ENCODE measurements at places on chromosomes 11 and 22.

GRCh38 chr11:128303383-128303782 is 284.0 kb downstream of the ETS1 start:
- no peak for DNase-seq

- DNase-seq = peak; percentile 90
Observed at GRCh38 chr22:46963672-46964545, 201.5 kb downstream of the TBC1D22A start.

DNA sequence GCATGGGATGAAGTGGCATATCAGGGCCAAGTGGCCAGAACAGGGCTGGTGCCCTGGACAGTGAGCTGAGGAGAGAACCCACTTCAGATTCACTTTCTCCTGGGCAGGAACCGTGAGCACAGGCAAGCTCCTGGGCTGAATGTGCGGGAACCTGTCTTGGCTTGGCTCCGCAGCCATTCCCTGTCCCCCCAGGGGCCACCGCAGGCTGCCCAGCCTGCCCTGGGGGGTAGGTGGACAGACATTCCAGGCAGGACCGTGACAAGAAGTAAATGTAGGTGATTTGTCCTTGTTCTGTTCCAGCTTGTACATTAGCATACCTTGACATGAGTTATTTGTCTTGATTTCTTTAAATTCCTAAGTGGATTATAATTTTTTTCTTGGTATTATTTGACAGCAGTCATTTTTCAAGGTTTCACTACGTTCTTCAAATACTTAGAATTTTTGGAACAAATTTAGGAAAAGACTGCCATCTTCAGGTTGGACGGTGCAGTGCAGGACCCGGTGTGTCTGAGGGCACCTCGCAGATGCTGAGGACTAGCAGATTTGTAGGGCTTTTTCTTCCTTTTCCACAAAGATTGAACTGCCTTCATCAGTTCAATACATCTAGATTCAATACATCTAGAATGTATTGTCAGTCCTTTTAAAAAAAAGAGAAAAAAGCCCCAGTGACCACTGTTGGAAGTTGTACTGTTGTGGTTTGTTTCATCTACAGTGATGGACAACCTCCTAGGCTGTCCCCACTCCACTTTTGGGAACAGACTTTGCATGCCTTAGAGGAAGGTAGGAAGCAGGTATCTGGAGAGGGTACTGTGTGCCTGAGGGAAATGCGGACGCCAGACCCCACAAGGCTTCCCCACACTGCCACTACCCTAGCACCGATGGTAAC is 115.1 kb upstream of the RASSF10 start:
- DNase-seq = peak; percentile 8

DNA sequence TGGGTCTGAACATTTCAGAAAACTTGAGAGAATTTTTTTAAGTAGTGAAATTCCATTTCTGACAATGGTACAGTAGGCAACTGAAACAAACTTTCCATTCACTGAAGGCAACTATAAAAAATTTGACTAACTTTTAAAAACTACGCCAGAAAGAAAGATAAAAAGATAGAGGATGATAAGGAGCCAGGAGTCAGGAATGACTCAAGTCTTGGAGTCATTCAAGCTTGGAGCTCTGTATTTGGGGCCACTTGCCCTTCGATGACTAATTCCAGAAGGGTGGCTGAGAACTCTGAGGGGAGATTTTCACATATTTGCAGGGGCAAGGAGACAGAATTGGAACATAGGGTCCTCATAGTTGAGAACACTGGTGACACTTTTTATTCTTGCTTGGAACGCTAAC is 1083.2 kb upstream of the CNTN5 start:
- DNase-seq = no peak

DNA sequence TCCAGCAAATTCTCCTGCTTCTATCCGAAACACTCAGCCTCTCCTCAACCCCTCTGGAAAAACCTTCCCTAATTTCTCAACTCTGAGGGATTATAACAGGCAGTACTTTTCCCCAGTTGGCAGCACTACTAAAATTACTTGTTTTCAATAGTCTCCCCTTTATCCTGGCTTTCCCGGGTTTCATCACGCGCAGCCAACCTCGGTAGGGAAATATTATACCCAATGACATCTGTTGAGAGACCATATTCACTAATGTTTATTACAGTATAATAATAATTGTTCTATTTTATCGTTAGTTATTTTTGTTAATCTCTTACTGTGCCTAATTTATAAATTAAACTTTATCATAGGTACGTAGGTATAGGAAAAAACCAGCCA is 330 bp upstream of the POLD3 start:
- DNase-seq = peak; percentile 58

GRCh38 chr11:1336836-1337646 is 27.6 kb upstream of the TOLLIP start:
- DNase-seq = peak; percentile 68

DNA sequence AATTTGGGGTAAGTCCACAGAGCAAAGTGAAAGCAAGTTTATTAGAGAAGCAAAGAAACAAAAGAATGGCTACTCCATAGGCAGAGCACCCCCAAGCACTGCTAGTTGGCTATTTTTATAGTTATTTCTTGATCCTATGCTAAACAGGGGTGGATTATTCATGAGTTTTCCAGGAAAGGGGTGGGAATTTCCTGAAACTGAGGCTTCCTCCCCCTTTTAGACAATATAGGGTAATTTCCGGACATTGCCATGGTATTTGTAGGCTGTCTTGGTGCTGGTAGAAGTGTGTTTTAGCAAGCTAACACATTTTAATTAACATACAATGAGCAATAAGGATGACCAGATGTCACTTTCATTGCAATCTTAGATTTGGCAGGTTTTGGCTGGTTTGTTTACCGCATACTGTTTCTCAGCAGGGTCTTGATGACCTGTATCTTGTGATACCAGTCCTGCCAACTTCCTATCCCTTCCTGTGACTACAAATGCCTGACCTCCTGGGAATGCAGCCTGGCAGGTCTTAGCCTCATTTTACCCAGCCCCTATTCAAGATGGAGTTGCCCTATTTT is 937 bp upstream of the C1QTNF6 start:
- DNase-seq = no peak

- peak; percentile 21 for DNase-seq
Observed at GRCh38 chr11:130213143-130213978, 53.8 kb downstream of the ST14 start.

GRCh38 chr22:28792491-28793383 is 7.6 kb downstream of the XBP1 start:
- DNase-seq = peak; percentile 56

DNA sequence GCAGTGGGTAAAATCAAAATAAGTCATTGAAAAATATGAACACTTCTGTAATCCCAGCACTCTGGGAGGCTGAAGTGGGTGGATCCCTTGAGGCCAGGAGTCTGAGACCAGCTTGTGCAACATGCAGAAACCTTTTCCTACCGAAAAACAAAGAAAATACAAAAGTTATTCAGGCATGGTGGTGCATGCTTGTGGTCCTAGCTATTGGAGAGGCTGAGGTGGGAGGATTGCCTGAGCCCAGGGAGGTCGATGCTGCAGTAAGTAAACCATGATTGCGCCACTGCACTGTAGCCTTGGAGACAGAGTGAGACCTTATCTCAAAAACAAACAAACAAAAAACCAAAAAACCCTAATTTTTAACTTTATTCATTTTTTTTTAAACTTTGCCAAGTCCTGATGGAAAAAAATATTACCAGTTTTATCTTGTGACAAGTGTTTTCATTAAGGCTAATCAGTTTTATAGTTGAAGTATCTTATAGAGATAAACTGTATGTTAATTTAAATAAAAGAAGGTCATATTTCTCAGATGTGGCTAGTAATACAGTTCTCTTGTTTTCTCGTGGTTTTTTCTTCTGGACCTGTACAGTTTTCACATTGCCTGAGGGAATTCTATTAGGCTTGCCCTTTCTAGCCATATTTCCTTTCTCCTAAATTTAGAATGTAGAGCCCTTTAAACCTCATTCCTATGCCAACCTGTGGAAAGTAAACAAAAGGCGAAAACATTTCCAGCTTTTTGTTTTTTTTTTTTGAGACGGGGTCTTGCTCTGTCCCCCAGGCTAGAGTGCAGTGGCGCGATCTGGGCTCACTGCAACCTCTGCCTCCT is 9.4 kb downstream of the HIPK3 start:
- no peak for DNase-seq

DNA sequence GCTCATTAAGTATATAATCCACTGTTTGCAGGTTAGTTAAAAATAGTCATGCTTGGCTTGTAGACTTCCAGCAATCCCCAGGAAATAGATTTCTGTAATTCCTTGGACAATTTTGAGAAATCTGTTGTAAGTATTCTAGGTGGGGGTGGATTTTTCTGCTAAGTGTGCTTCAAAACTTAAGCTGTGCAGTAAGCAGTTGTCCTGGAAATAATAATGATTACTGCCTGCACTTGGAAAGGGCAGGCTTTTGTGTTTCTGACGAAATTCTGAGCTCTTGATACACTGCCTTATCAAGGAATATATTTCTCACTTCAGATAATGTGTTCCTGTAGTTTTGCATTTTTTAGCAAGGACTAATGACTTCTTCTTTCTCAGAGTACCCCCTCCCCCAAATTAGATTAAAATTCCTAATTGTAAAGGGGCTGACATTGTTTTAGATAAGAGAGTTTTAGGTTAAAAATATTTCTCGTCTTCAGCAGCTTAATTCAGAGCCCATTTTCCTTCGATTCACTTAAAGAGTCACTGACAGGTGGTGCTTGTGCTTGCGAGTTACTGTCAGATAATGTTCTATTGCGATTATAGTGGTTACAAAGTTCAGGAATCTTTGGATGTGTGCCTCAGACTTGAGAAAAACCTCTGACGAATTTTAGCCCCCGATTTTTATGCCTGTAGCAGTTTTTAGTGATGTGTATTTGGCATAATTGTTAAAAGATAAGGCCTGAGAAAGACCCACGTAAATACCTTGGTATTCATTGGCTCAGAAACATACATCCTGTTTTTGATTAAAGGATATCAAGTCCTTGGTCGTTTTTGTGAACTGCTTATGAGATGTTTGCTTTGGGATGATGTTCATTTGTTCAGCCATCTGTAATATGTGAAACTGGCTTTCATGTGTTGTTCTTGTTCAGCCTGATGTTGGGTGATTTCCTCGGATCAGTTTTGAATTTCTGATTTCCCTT is 120.5 kb downstream of the HIPK3 start:
- DNase-seq = no peak

- DNase-seq = no peak
Observed at GRCh38 chr11:61963016-61963281, 4.5 kb downstream of the FTH1 start.

GRCh38 chr11:63840356-63841060 is 1.6 kb downstream of the MARK2 start:
- no peak for DNase-seq

- no peak for DNase-seq
Observed at GRCh38 chr11:12375720-12376119, 1.7 kb upstream of the PARVA start.

DNA sequence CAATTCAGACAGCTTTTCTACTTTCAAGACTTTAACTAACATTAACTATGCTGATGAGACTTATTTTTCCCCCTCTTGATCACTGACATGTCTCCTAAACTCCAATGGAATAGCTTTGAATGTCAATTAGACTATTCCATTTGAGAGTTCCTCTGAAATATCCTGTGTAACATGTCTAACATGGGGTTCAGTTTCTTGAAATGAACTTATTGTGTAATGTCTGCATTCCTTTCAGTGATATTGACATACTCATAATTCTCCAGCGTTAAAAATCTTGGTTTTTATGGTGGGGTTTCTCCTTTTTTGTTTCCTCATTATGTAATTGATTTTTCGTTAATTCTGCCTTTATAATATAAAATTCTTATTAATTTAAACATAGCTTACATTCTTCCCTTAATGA is 37.7 kb upstream of the SPTBN2 start:
- DNase-seq = no peak

- no peak for DNase-seq
Observed at GRCh38 chr22:47123006-47123826, 360.8 kb downstream of the TBC1D22A start.

- DNase-seq = peak; percentile 17
Observed at GRCh38 chr11:35526370-35526792, 965 bp upstream of the PAMR1 start.

- no peak for DNase-seq
Observed at GRCh38 chr11:22037505-22037904, 155.4 kb upstream of the ANO5 start.

GRCh38 chr11:36060926-36061325 is 117.1 kb downstream of the LDLRAD3 start:
- no peak for DNase-seq

DNA sequence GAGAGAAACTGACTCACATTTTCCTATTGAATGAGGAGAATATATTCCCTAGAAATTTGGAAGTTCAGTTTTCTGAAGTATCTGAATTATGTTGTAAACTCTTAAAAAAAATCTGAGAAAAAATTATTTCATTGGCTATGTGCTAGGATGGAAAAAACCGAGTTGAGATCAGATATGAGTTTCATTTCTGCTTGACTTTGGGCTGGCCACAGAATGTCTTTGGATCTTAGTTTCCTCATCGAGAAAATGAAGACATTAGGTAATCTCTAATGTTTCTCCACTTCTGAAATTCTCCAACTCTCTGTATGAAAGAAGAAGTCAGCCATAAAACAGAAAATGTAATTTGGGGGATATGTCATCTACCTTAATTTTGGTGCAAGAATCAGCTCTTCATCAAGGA is 28.8 kb downstream of the SLN start:
- DNase-seq = no peak

GRCh38 chr22:29112121-29112520 is 39.3 kb downstream of the KREMEN1 start:
- DNase-seq = peak; percentile 61

- DNase-seq = peak; percentile 77
Observed at GRCh38 chr11:119505861-119506260, 82.9 kb upstream of the THY1 start.

- no peak for DNase-seq
Observed at GRCh38 chr11:66891851-66892660, 35.2 kb downstream of the LRFN4 start.

- no peak for DNase-seq
Observed at GRCh38 chr11:98137437-98137836, 883.3 kb upstream of the CNTN5 start.

DNA sequence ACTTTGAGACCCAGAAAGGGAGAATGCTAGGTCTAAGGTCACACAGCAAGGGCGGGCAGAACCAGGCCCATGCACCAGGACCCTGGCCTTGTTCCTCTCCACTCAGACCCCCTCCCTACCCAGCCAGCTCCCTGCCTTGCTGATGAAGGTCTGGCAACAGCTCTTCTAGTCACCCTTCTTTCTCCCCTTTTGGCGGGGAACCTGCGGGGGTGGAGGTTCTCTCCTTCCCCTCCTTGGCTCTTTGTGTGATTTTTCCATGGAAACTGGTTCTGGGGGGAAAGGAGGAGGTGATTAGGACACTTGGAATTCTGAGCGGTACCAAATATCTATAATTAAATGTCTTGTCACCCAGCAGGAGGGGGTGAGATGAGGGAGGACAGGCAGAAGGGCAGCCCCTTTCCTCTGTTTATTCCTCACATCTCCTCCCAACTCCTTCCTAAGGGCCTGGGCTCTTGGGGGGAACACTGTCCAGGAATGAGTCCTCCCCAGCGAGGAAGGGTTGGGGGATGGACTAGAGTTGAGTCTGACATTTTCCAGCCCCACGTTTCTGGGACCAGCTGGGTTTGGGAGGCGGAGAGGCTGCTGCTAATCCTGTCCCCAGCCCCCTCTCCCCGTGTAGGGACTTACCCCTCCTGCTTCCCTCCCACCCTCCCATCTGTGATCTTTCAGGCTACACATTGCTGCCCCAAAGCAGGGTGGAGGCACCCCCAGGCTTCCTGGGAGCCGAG is 7.4 kb downstream of the ARHGEF17 start:
- DNase-seq = no peak

Data from NCI-H146 (cell line).